ENCODE measurements at places on chromosomes 13 and 19.

DNA sequence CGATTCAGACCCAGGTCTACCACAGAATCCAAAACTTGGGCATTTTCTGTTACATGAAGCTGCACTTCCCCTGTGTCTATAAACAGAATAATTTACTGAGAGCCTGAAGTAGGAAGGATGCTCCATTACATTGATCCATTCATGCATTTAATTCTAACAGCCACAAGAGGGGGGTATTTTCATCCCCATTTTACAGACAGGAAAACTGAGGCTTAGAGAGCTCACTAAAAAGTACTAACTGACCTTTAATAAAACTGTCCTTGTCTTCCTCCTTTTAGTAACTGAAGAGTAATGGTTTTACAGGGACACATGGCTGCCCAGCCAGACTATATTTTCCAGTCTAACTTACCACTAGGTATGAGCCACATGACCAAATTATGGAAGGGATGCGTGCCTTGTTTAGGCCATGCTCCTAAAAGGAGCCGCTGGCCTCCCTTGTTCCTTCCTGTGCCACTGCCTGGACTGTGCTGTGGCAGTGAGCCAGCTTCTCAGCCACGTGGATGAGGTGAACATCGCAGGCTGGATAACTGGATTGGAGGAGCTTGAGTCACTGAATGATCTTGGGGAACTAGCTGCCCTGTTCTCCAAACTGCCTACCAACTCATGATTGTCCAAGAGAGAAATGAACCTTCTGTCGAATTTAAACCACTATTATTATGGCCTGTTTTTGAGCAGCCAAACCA lies 108.3 kb downstream of the DOCK9 start:
- no peak for DNase-seq

DNA sequence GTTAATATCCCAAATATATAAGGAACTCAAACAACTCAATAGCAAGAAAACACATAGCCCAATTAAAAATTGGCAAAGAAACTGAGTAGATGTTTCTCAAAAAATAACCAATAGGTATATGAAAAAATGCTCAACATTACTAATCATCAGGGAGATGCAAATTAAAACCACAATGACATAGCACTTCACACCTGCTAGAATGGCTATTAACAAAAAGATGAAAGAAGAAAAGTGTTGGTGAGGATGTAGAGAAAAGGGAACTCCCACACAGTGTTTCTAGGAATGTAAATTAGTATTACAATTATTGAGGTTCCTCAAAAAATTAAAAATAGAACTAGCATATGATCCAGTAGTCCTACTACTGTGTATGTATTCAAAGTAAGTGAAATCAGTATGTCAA lies 1212.8 kb downstream of the DIAPH3 start:
- DNase-seq: no peak

GRCh38 chr13:76854894-76855293 lies 31.3 kb downstream of the KCTD12 start:
- DNase-seq: no peak

DNA sequence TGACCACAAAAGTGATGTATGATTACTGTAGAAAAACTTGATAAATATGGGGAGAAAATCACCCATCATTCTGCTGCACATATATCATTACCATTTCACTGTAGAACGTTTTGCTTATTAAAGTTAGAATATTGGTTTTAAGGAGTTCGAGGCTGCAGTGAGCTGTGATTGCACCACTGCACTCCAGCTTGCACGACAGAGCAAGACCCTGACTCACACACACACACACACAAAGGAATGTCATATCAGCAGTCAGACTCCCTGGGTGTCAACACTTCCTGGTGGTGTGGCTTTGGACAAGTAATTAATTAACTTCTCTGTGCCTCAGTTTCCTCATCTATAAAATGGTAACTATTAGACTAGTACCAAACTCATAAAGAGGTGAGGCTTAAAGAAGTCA lies 11.3 kb upstream of the PNMA8A start:
- DNase-seq: no peak
